Activated effector memory CD4-positive, alpha-beta T cell treated with Interleukin-2 at 50 U/mL for 16 hours (primary cell): ENCODE measurements at places on chromosomes 3 and 15.

DNA sequence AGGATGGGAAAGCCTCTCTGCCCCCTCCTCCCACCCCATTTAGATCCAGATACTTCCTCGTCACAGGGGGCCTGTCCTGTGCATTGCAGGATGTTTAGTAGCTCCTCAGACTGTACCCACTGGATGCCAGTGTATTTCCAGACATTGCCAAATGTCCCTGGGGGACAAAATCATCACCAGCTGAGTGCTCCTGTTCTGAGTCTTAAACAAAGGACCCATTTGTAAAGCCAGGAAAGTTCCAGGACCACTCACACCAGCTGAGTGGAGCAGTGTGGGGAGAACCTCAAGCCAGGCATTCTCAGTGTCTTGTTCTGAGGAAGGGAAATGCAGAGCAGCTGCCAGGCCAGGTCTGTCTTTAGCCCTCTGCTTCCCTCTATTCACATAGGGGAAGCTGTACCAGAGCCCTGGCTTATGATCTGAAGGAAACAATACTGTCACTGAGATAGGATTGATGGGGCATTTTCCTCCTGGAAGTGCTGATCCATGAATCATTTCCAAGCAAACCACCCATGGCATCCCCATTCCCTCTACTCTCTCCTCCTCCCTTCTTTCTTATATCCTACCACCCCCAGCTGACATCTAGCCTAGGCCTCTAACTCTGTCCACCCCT is 67.4 kb upstream of the MEX3B start:
- DNase-seq: no peak

DNA sequence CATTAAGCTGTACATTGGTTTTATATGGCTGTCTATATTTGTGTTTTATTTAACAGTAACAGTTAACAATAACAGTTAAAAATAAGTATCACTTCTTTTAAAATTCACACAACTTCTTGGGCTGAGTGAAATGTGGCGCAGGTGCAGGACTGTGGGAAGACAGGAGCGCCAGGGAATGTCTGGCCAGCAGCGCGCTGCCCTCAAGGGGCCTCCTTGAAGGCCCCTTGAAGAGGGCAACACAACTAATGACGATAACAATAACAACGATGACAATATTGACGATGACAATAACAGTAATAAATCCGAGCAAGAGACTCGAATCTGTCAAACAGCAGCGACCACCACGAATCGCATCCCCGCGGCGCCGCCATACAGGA is 411 bp upstream of the PPP2R3A start:
- no peak for DNase-seq

DNA sequence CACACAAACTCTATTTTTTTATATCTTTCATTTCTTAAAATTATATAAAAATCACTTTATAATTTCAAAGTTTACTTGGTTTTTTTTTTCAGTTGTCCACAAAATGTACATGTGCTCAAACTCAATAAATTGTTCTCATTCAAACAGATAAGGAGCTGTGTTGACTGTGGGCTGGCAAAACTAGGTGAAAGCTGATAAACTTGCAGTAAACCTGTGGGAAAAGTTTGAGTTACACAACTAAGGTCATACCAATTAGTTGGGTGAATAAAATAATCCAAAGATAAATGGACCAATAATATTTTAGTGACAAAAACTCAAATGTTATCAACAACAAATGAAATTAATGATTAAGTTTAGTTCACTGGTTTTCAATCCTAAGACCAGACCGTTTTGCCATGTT is 12.6 kb upstream of the UPK1B start:
- DNase-seq: no peak

- no peak for DNase-seq
Observed at GRCh38 chr15:51726302-51727073, 11.0 kb downstream of the LYSMD2 start.

DNA sequence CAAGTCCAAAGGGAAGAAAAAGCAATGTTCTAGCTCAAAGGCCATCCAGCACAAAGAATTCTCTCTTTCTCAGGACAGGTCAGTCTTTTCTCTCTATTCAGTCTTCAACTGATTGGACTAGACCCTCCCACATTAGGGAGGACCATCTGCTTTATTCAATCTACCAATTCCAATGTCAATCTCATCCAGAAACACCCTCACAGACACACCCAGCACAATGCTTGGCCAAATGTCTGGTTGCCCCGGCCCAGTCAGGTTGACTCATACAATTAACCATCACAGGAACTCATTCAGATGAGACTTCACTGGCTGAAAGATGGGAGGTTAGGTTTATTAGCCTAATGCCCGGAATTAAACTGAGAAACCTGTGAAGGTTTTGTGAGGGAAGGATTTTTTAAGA is 32.4 kb downstream of the ACAN start:
- no peak for DNase-seq

DNA sequence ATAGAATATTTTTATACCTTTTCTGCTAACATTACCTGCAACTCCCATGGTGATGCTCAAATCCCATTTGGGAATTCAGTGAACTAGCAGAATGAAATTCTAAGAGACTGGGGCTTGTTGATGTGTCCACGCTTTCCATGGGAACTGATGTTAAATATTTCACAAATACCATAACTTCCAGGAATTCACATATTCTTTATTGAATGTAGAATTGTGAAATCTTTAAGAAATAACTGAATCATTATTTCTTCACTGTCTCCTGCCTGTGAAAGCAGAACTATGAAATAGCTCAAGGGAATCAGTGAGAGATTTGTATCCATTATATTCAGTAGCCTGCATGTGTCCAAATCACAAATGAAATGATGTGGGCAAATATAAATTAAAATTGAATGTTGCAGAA is 130.8 kb downstream of the SERPINI1 start:
- no peak for DNase-seq

GRCh38 chr3:87468938-87469337 is 192.6 kb upstream of the POU1F1 start:
- no peak for DNase-seq

- DNase-seq: no peak
Observed at GRCh38 chr15:31455499-31455898, 128.9 kb downstream of the KLF13 start.

DNA sequence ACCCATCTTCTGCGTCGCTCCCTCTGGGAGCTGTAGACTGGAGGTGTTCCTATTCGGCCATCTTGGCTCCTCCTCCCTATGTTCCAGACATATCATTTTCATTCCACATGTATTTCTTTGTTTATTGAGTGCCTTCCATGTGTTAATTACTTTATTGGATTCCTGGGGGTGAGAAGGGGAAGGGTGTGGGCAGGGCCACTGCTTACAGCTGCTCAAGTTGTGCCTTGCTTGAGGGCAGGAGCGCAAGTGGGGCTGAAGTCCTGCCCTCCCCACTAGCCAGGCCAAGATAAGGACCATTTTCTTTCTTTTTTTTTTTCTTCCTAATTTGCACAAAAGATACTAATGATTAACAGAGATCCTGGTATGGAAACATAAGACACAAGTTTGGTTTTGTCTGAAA is 224.8 kb downstream of the LPP start:
- DNase-seq: no peak

DNA sequence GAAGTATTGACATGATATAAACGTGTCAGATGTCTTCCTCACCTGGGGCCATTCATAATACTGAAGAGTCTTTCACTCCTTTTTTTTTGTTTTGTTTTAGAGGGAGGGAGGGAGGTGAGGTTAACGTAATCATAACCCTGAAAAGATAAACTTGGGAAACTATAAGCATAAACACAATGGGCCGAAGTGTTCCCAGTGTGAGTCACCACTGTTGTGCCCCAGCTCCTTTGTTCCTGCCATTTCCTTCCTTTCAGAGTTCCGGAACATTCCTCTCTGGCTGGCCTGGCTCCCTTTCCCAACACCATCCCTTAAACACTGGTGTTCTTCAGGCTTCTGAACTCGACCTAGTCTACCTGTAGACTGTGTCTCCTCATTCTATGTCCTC is 18.6 kb downstream of the PLD1 start:
- DNase-seq: no peak

DNA sequence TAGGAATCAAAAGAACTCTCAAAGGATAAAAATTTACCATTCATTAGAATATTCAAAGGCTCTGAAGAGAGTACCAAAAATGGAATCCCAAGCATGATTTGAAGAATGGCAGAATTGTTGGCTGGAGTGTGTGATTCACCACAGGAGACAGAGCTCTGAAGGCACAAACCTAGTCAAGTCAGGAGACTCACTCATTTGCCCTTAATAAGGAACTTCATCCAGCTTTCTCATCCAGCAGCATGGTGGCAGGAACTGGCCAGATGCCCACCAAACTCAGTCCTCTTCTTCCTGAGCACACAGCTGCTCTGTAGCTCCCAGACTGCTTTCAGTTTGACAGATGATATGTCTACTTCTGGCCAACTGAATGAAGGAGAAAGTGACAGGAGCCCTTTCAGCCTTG is 16.5 kb upstream of the HEG1 start:
- DNase-seq: no peak

- no peak for DNase-seq
Observed at GRCh38 chr15:76286271-76286879, 24.9 kb downstream of the ETFA start.

DNA sequence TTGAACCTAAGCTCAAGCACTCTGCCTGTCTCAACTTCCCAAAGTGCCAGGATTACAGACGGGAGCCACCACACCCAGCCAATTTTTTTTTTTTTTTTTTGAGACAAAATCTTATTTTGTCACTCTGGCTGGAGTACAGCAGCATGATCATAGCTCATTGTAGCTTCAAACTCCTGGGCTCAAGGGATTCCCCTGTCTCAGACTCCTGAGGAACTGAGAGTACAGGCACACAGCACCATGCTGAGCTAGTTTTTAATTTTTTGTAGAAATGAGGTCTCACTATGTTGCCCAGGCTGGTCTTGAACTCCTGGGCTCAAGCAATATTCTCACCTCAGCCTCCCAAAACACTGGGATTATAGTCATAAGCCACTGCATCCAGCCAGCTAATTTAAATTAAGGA is 36.8 kb upstream of the SUCLG2 start:
- no peak for DNase-seq

- no peak for DNase-seq
Observed at GRCh38 chr15:39327005-39327730, 253.7 kb upstream of the THBS1 start.

DNA sequence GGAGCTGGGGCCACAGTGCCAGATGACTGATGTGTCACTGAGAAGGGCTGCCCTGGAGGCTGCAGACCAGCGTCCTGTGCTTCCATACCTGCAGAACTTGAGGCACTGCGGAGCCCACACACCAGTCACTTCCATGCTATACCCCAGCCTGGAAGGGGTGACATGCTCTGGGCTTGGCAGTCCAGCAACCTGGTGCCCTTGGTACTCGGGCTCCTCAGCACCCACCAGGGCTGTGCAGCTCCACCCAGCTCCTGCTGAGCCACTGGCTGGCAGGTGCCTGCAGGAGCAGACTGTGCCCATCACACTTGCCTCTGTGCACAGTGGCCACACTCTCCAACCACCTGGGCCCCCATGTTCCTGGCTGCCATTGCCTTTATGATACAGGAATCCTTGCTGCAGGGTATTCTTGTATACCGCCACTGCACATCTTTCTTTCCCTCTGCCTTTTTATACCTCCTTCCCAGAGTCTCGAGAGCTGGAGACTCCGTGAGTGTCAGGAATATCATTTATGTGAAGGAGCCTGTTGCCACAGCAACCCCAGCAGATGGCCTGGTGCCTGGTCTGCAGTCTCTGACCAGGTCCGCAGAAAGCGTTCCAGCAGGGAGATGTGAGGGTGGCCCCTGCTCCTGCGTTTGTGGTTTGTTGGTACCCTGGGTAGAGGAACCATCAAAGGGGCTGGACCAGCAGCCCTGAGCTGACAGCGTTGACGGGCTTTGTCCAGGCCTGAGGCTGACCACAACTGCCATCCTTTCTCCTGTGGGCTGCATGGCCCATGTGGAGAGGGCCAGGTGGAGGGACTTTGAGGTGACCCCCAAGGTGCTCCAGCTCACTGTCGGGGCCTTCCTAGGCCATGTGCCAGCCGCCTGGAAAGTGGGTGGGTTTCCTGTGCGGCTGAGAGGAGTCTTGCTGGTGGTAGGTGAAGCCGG is 93.4 kb upstream of the PLXNA1 start:
- no peak for DNase-seq

- no peak for DNase-seq
Observed at GRCh38 chr3:197117114-197117513, 87.5 kb upstream of the MELTF start.

- DNase-seq: no peak
Observed at GRCh38 chr3:116607205-116607604, 102.4 kb upstream of the TUSC7 start.

GRCh38 chr15:64037116-64037515 is 9.2 kb downstream of the DAPK2 start:
- no peak for DNase-seq

GRCh38 chr15:95549168-95549738 is 781.2 kb upstream of the NR2F2 start:
- DNase-seq: no peak

GRCh38 chr3:136949708-136950107 is 8.1 kb upstream of the IL20RB start:
- no peak for DNase-seq

GRCh38 chr15:80977627-80978036 is 12.0 kb downstream of the MESD start:
- DNase-seq: no peak

GRCh38 chr3:4416427-4416945 is 50.6 kb downstream of the SUMF1 start:
- no peak for DNase-seq

DNA sequence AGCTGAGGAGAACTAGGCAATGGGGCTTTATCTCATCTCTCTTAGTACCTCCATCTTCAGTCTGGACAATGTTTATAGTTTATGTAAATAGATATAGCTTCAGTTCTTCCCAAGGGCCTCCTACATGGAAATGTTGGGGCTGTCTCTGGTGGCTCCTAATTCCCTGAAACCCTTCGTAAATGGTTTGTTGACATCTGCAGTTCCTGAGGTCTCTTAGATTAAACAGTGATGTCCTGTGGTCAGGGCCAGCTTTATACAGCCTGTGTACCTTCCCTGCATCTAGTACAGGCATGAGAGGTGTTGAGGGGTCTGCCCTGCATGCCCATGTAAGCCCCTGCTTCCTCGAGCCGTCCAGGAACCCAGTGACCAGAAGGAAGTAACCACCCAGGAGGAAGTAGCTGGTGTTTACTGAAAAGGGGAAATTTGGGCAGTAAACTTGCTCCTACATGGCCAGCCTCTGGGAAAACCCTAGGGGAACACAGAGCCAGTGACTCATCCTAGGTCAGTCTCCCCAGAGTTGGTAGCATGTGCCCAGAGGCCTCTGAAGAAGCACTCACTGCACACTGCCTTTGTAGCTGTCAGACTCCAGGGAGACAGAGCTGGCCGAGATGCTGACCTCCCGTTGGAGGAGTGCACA is 4.7 kb upstream of the TBC1D2B start:
- DNase-seq: no peak

DNA sequence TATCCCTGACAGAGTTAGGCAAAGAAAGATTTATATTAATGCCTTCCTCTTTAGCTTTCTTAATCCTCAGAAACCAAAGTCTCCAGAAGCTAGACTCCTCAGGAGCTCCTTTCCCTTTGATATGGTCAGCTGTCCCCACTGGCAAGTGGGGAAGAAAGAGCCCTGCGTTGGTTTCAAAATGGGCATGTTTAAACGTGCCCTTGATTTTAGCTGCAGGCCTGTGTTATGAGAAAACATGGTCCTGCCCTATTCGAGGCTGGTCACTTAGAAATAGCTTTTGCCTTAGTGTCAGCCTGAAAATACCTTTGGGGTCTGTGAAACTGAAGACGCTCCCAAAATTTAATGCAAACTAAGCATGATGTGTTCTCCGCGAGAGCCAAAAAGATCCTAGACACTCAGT is 135.5 kb upstream of the RARB start:
- DNase-seq: no peak
